Lung microvascular endothelial cell (primary cell): ENCODE measurements at places on chromosomes 1 and 21. TPM values are rescaled to one million over a fixed set of nuclear protein-coding genes. Genes with fewer than 3 reads are reported as not detected.

DNA sequence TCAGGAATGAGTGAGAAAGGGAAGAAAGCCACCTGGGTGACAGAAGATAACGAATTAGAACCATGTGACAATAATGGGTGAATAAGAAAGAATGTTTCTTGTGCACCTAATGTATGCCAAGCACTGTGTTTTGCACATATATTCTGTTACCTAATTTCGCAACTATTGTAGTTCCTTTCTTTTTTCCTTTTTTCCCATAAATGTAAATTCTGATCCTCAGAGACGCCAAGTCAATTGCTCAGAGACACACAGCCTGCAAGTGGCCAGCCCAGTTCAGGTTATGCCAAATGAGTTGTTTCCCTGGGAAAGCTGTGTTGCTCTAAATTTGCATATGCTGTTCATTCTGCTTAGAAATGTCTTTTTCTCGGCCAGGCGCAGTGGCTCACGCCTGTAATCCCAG lies 1.7 kb upstream of the RSPO1 start:
- DNase-seq, result no peak

DNA sequence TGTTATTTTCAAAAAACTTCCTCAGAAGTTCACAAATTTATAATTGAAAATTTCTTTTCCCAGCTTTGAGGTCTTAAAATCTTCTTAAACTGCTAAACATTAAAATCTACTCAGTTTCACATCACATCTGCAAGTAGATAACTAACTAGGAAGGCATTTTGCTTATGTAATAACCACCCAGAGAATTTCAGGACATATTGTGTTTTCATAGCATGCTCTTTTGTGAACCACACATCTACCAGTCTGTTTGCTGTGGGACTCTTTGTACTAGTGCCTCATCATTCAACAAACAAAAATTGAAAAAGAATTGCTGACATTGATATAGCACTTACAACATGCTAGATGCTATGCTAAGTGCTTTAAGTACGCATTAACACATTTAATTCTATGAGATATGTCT lies 31.6 kb upstream of the C1orf146 start:
- DNase-seq, result no peak

GRCh38 chr1:36115200-36115669 lies 9.8 kb downstream of the COL8A2 start:
- DNase-seq, result no peak

DNA sequence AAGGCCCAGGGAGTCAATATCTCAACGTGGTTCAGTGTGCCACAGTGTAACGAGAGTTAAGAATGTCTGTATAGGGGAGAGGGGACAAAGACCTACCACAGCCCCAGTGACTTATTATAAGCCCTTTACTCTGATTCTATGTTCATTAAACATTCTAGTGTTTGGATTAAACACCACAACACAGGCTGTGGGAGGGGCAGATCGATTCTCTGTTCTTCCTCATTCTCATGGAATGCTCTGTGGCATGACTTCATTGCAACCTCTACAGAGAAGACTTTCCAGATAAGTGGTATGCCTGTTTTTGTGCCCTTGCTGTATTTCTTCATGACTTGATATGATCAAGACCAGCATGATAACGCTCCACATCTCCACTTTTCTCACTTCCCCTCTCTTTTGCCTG lies 39.0 kb upstream of the CD5L start:
- DNase-seq, result no peak

DNA sequence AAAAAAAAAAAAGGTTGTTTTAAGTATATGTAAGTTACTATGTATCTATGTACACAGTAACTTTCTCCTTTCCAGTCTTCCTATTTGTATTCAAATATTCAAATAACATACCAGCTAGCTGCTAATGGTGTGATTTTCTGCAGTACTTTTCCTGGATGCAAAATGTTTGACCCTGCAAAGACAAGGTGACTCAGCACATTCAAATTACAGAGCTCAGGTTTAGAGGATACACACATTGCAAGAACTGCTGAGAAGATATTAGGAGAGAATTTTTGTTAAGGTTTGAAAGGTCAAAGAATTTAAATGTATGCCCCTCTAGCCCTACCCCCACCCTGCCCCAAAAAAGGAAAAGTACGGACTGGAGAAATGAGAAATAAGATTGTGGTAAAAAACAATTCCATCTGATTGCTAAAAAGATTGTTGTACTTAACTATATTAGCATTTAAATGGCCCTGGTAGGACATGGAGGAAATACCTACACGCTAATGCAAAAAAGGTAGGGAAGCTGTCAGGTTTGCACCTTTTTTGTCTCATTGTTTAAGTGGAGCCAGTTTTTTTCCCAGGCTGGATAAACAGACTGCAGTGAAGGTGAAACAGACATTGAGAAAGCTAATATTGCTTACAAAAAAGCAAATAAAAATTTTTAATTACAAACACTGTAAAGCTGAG lies 45.6 kb downstream of the ZNF281 start:
- DNase-seq, result peak; percentile 55

The PDZK1 gene
- total RNA-seq, result not detected in 2 replicates

DNA sequence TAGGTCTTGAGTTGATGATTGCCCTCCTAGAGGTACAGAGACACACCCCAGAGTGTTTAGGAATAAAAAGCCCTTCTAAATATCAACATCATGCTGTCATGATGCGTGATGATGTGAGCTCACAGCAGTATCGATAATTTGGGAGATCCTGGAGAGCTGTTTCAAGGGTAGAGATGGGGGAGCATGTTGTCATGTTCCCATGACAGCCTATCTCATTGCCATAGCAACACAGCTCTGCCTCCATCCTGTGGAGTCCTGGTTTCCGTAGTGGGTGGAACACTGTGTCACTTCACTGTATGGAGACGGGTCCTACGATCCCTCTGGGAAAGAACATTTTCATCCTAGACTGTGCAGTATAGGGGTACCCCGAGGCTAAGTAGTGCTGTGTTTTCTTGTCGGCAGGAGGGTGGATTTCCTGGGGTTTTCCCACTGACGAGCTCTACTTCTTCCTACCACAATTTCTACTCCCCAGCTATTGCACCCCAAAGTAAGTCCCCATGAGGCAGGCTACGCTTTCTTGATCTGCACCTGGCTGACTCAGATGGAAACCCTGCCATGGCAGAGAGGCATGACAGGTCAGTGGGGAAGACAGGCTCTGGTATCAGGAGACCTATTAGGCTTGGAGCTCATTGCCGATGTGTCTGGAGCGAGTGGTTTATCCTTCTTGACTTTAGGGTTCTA lies 7.2 kb downstream of the KISS1 start:
- no peak for DNase-seq

- DNase-seq, result no peak
These were observed 59.6 kb downstream of the ABL2 start for GRCh38 chr1:179169616-179170467.

The PCAT6 gene
- total RNA-seq, result not detected in 2 replicates

The C4BPB gene
- not detected in 2 replicates for total RNA-seq

DNA sequence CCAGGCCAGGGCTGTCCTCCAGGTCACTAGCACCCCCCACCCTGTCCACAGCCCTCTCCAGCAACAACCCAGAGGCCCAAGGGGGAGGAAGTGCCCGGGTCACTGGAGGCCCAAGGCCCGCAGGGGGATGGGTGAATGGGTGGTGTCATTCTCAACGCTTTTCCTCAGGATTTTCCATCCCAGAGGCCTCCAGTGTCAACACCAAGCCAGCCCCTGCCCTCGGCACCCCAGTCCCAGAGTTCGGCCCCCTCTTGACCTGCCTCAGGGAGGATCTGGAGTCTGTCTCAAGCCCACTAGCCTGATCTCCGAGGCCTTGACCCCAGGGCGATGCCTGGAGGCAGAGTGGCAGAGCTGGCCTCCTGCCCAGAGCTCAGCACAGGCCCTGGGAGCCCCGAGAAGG lies 5.1 kb downstream of the TMEM82 start:
- no peak for DNase-seq

The CCDC17 gene
- 0.22 and 0.60 TPM in 2 replicates for total RNA-seq

DNA sequence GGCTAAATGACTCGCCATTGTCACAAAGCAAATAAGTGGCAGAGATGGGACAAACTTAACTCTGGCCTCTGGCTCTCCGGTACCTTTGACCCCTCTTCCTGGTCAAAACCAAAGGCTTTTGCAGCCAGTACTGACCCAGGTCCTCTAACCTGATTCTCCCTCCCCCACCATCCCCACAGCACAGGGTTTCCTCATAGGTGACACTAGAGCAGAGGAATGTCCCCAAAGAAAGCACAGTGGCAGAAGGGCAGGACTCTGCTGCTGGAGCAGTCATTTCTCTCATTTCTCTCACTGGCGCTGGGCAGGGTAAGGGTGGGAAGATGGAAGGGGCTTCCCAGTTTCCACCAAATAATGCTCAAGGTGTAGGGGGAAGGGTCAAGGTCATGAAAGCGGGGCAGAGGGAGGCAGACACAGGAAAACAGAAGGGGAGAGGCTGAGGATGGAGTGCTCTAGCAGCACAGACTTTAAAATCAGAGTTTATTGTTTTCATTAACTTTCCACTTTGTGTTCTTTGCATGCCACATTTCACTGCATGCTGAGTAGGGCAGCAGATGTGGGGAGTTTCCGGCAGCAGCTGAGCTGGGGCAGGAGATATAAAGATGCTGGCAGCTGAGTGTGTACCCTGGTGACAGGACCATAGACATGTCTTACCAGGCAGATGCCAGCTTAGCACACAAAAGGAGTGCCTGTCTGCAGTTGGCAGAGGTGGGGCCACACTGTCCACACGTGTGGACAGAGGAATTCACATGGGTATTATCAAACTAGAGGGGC lies 80.5 kb downstream of the FAM78B start:
- no peak for DNase-seq

DNA sequence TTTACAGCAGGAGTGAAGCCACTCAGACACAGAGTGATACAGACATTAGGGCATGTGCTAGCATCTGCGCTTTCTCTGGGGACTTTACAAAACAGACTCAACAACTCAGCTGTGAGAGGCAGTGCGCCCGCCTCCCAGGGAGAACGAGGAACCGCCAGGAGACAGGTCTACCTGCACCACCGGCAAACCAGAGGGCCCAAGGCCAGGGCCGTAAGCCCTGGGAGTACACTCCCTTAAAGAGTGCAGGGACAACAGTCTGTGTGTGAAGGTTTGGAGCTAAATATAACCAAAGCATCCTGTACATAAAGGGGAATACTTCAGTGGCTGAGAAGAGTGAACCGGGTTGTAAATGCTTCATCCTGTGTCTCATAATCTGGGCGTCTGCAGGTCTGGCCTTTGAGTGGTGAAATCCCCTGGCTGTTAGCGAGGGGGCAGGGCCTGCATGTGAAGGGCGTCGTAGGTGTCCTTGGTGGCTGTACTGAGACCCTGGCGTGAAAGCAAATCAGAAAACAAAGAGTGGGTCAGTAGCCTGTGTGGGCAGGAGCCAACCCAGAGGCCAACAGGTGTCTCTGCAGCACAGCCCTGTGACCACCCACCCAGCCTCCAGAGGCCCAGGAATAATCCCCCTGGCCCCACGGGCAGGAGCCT lies 86.9 kb downstream of the CD247 start:
- no peak for DNase-seq

GRCh38 chr1:13929313-13929712 lies 229.3 kb downstream of the PRDM2 start:
- no peak for DNase-seq

DNA sequence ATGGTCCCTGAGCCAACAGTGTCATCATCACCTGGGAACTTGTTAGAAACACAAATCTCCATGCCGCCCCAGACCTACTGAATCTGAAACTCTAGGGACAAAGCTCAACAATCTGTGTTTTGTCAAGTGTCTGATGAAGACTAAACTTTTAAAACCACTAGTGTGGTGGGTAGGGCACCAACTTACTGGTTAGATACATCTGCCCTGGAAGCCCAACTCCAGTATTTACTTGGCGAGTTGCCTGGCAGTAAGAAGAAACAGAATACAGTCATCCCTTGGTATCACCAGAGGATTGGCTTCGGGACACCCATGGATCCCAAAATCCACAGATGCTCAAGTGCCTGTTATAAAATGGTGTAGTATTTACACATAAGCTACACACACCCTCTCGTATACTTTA lies 367.9 kb upstream of the DUSP10 start:
- DNase-seq, result no peak

GRCh38 chr1:10014016-10014415 lies 17.0 kb downstream of the RBP7 start:
- DNase-seq, result no peak

GRCh38 chr1:245398180-245398579 lies 243.4 kb downstream of the KIF26B start:
- DNase-seq, result no peak

GRCh38 chr1:107058245-107059032 lies 2.0 kb downstream of the PRMT6 start:
- DNase-seq, result no peak

DNA sequence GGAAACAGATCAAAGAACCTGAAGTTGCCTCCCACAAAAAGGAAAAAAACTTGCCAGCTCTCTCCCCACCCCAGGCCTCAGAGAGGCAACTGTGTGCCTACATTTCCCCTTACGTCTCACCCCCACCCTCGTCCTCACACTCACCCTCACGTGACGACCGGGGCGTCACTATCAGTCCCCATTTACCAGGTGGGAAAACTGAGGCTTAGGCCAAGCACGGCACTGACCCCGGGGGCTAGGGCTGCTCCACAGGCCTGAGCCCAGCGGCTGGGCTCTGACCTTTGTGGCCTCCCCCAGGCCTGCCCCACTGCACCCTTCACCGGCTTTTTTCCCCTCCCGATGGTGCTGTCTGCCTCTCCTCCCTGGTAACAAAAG lies 51.5 kb upstream of the RUNX3 start:
- no peak for DNase-seq

- peak; percentile 62 for DNase-seq
These were observed 7.7 kb upstream of the LAMB3 start for GRCh38 chr1:209659909-209660308.

The SLC6A9 gene
- under 0.01 and 0.40 TPM in 2 replicates for total RNA-seq

The FAM110D gene
- total RNA-seq, result 4.8 and 6.0 TPM in 2 replicates

The LCA5L gene
- 0.22 and 0.40 TPM in 2 replicates for total RNA-seq

The RGS16 gene
- total RNA-seq, result 0.65 and 1.4 TPM in 2 replicates

The DNAJC28 gene
- total RNA-seq, result 0.99 and 1.1 TPM in 2 replicates

DNA sequence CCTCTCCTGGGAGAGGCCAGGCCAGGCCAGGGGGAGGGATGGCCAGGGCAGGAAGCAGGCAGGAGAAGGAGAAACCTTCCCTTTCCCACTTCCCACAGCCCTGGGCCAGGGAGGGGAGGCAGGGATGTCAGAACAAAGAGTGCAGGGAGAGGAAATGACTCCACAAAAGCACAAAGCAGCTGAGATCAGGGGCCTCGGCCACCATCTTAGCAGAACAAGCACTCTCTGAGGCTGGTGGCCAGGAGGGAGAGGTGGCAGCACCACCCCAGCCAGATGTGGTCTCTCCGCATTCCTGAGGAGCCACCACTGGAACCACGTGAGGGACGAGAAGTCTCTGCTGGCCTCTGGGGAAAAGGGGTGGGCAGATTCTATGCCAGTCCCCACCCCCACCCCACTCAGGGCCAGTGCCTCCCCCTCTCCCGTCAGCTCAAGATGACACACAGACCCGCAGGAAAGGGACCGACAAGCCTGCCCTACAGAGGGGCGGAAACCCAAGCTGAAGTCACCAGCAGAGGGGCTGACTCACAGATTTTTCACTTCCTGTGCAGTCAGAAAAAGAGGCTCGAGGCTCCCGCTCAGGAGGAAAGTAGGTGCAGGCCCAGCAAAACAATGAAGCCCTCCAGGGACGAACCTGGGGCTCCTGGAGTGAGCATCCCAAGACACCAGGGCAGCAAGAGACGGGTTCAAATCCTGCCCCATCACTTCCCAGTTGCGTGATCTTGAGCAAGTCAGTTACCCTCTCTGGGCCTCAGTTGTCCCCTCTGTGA lies 24.1 kb upstream of the ALDH4A1 start:
- peak; percentile 99 for DNase-seq
